ENCODE measurements at places on chromosomes 1 and 21. TPM values are rescaled to one million over a fixed set of nuclear protein-coding genes. Genes with fewer than 3 reads are reported as not detected.

DNA sequence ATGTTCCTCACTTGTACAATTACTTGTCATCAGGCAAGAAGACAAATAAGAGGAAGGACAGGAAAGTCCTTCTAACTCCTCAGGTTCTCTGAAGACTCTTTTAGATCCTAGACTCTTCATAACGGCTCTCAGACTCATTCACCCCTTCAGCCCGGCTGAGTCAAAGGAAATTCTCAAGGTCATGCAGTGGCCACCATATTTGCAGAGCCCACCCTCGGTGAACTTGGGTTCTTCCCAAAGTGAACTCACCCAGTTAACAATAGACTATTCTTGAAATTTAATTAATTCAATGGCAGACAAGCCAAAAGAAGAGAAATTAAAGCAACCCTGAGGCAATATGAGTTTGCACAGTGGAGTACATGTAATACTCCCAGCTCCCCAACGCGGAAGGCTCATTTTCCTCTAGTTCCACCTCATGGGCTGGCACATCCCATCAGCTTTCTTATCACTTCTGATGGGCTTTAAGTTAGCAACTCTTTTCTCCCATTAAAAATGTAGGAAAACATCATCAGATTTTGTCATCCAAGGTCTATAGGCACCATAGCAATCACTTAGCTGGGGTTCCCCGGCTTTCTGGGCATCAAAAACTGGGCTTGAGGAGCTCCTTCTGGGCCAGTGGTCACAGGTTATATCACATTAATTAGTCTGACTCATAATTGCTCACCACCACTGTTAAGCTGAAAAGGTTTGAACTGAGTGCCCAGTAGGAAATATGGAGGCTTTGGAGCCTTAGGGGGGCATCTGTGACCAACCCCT is 27.8 kb upstream of the TIAM1 start:
- no peak for DNase-seq

GRCh38 chr1:56189454-56189853 is 389.9 kb downstream of the PLPP3 start:
- DNase-seq: no peak

U2AF1 gene
- polyA plus RNA-seq: 55.3 TPM

CFHR5 gene
- not detected for polyA plus RNA-seq

TMPRSS15 gene
- 0.22 TPM for polyA plus RNA-seq

MAEL gene
- 3.9 TPM for polyA plus RNA-seq
